Activated CD4-positive, alpha-beta T cell treated with anti-CD3 and anti-CD28 coated beads for 48 hours (primary cell): ENCODE measurements at places on chromosomes 6 and 20.
A peak's percentile ranks its signal among the peaks of the same experiment; 100 is the strongest.

DNA sequence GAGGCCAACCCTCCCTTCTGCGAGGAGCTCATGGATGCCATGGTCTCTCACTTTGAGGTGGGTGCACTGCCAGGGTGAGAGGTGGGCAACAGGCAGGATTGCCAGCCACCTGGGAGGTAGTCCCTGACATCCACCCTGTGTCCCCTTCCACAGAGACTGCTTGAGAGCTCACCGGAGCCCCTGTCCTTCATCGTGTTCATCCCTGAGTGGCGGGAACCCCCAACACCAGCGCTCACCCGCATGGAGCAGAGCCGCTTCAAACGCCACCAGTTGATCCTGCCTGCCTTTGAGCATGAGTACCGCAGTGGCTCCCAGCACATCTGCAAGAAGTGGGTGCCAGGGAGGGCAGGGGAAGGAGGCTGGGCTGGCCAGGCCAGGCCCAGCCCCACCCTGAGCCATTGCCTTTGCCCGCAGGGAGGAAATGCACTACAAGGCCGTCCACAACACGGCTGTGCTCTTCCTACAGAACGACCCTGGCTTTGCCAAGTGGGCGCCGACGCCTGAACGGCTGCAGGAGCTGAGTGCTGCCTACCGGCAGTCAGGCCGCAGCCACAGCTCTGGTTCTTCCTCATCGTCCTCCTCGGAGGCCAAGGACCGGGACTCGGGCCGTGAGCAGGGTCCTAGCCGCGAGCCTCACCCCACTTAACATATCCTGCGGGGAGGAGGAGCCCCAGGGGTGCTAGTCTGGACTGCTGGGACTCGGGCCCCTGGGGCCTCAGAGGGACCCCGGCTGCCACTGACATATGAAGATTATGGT lies 12.8 kb downstream of the PCIF1 start:
- DNase-seq = no peak

DNA sequence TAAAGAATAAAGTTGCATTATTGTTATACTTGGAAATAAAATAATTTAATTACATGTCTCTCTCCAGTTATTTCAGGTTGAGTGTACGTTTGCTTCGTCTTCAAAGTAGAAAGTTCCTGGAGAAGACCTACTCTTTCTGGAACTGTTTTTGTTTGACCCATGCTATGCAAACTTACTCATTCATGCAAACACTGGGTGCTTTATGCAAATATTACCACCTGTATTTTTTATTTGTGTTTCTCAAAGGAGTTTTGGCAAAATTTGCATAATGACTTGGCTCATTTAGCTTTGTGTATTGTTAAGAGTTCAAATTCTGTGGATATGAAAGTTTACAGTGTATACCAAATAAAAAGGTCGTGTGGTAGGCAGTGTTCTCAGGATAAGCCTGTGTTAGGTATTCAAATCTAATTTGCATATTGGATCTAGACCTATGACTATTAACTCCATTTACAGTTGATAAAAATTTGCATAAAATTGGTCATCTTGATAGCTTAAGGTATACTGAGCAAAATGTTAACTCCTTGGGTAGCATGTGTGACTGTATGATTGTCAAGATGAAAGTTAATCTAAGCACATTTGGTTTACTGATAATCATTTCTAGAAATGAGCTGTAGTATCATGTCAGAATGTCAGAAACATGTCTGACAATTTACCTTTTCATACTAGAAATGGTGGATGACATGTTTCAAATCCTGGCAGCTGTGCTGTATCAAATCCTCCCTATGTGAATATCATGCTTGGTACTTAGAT lies 65.2 kb downstream of the CDKAL1 start:
- DNase-seq = no peak

GRCh38 chr6:27260836-27261375 lies 13.4 kb downstream of the PRSS16 start:
- no peak for DNase-seq

- no peak for DNase-seq
Measured at GRCh38 chr20:22561965-22562577, 22.3 kb downstream of the FOXA2 start.

DNA sequence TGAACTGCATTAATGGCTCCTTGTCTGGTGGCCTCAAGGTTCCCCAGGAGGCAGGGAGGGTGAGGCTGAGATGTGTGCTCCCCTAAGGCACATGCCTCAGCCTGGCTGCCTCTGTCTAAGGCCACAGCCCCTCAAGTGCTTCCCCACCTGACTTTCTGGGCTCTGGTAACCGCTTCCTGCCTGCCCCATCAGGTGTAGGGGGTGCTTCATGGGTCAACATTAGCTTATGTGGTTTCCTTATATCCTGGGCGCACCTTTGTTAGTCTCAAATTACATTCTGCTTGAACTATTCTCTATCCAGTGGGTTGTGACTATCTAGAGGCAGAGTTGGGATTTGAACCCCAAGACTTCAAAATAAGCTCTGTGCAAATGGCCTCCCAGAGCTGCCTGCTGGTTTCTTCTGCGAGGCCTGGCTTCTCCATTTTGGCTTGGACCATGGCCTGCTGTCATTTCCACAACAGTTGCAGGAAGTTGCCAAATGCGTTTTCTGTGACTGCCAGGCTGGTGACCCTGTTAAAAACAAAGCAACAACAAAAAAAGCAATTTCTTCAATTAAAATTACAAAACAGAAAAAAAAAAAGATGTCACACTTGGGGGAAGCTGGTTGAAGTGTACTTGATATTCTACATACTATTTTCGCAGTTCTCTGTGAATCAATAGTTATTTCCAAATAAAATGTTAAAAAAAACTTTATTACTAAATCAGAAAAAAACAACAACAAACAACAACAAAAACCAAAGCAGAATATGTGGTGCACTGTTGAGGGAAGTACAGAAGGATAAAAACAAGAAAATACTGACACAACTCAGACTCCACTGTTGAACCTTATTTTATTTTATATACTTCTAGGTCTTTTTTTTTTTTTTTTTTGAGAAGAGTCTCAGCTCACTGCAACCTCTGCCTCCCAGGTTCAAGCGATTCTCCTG lies 20.0 kb upstream of the ZNFX1 start:
- no peak for DNase-seq

GRCh38 chr6:131281471-131282270 lies 146.4 kb downstream of the AKAP7 start:
- DNase-seq = peak; percentile 62

DNA sequence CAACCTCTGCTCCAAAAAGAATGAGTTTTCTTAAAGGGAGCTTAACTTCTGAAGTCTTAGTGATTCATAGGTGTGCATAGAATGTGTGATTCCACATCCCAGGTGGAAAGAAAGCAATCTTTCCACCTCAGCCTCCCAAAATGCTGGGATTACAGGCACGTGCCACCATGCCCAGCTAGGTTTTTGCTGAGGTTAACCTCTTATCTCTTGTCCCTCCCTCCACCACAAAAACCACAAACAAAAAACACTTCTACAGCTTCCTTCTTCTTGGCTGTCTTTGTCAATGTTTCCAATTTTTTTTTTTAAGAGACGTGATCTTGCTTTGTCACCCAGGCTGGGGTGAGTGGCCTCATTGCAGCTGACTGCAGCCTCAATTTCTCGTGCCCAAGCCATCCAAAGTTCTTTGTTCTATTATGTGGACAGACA lies 8.1 kb upstream of the CSE1L start:
- peak; percentile 26 for DNase-seq

- peak; percentile 8 for DNase-seq
Measured at GRCh38 chr6:163340201-163340887, 74.2 kb upstream of the QKI start.

GRCh38 chr6:139240161-139241010 lies 51.4 kb downstream of the TXLNB start:
- no peak for DNase-seq

DNA sequence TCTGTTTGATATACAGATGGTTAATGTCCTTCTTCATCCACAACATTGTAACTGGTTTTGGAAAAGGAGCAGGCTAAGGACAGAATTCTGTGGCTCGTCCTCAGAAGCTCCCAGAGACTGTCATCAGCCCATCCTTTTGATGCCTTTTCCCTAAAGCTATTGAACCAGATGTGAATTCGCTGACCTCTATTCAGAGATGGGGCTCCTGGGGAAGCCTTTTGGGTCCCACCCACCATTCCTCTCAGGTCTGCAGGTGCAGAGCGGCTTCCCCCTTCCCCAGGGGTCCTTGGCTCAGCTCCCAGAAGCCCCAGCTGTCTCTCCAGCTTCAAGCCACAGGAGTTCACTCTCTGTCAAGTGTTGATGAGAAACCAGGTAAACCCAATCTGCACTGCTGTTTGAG lies 191.7 kb downstream of the SMOC2 start:
- no peak for DNase-seq

- peak; percentile 24 for DNase-seq
Measured at GRCh38 chr20:3658716-3659491, 4.3 kb downstream of the GFRA4 start.

DNA sequence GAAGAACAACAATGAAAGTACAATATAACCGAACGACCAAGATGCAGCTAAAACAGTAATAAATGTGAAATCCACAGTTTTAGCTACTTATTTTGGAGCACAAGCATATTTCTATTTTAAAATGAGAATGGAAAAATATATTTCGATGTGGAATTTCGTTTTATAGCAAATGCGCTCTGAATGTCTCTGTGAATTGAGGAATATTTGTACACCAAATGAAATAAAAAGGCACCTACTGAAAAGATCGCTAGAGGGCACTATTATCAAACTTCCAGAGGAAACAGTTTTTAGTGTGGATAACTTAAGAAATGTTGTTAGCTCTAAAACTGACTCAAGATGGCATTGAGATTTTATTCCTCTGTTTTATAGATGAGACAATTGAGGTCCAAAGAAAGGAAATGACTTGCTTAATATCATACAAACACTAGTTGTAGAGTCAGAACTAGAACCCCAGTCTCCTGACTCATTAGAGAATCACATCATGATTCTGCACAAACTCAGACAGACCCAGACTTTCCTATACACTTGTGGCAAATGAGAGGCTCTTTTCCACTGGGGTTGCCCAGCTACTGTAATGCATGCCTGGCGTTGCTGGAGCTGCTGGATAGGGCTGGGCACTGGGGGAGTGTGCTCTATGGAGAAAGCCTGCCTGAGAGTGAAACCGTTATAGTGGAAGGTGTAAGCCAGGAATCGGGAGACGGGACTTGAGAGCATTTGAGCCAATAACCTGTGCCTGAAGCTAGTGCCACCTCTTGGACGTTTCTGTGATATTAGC lies 51.9 kb downstream of the GCLC start:
- peak; percentile 58 for DNase-seq

- DNase-seq = no peak
Measured at GRCh38 chr20:24417485-24417884, 51.9 kb upstream of the SYNDIG1 start.

GRCh38 chr20:59515013-59515905 lies 89.1 kb upstream of the PHACTR3 start:
- peak; percentile 53 for DNase-seq

DNA sequence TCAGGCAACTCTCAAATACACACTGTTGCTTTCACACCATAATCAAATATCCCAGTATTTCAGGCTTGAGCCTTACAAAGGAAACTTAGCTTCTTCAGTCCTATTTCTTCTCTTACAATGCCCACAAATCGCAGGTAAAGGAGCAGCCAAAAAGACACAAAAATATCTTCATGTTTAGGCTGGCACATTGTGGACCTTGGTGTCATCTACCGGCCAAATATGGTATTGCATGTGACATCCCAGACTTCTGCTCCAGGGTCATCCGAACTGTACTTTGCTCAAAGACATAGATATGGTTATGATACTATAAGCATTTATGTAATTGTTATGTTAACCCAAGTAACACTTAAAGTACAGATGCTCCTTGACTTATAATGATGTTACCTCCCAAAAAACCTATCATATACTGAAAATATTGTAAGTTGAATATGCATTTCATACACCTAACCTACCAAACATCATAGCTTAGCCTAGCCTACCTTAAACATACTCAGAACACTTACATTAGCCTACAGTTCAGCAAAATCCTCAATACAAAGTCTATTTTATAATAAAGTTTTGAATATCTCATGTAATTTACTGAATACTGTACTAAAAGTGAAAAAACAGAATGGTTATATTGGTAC lies 4.6 kb downstream of the OR2H2 start:
- peak; percentile 61 for DNase-seq

DNA sequence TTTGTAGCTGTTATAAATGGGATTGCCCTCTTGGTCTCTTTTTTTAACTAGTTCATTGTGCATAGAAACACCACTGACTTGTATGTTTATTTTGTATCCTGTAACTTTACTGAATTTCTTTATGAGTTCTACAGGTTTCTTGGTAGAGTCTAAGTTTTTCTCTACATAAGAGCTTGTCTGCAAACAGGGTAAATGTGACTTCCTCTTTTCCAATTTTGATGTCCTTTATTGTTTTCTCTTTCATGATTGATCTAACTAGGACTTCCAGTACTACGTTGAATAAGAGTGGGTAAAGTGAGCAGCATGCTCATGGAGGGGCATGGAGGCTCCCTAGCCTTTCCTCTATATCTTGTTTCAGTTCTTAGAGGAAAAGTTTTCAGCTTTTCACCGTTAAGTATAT lies 3.0 kb upstream of the WFDC10A start:
- DNase-seq = no peak

DNA sequence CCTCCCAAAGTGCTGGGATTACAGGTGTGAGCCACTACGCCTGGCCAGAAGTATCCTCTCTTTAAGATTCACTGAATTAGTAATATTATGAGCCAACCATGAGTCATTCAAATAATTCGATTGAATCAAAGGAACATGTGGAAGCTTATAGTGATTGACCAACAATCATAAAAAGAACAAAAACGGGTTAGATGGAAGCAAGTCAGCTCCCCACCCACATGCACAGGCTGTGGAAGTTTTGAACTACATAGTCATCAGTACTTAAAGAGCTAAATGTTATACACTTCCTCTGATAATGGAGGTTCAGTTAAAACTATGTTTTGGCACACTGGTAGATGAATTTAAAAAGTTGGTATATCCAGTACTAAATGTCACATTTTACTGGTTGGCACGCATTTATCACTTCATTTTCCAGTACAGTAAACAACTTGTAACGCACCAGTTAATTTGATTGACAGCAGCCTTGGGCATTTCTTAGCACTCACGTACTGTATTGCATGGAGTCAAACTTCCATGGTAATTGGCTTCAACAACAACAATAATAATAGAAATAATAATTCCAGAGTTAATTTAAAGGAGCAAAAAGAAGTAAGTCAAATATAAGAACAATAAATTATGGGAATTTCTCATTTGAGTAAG lies 1107.3 kb upstream of the MAP3K7 start:
- no peak for DNase-seq

DNA sequence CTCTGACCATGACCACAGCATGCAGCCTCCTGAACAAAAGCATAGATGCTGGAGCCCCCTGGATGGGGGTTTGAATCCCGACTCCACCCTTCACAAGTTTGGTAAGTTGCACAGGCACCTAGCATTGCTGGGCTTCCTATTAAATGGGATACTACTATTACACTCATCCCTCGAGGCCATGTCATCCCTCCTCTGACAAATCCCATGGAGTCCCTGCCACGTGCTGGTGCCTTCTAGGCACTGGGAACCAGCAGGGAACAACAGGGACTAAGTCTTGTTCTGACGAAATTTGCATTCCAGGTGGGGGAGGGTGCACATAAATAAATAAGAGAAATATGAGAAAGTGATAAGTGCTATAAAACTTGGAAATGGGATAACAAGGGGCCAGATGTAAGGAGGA lies 15.3 kb upstream of the SIRPA start:
- no peak for DNase-seq

- DNase-seq = no peak
Measured at GRCh38 chr6:100719883-100720682, 161.0 kb downstream of the ASCC3 start.

- no peak for DNase-seq
Measured at GRCh38 chr6:80335121-80335531, 228.7 kb downstream of the BCKDHB start.

GRCh38 chr6:113433335-113433991 lies 423.7 kb upstream of the MARCKS start:
- no peak for DNase-seq
